ENCODE measurements at places on chromosomes 13 and 19.

- no peak for DNase-seq
Measured at GRCh38 chr13:24680258-24680920, at the start of gene ATP12A. Gene ATP12A, plus strand, starts transcription at chr13:24680408. Its CDS starts 336 bp downstream, at chr13:24680744.

DNA sequence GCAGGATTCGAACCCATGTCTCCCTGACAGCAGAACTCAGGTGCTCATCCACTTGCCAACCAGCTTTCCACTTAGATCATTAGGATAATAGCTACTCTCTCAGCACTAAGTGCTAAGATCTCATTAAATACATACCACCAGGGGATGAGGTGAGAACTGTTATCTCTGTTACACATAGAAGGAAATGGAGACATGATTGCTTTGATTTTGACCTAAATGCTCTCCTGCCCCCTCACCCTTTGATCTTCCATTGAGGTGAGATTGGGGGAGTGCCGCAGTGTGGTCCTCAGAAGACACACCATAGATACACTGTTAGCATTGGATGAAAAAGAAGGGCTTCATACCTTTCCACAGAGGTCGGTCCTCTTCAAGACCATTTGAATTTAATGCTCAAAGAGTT, 38.9 kb upstream of the NPAS1 start:
- DNase-seq = no peak

DNA sequence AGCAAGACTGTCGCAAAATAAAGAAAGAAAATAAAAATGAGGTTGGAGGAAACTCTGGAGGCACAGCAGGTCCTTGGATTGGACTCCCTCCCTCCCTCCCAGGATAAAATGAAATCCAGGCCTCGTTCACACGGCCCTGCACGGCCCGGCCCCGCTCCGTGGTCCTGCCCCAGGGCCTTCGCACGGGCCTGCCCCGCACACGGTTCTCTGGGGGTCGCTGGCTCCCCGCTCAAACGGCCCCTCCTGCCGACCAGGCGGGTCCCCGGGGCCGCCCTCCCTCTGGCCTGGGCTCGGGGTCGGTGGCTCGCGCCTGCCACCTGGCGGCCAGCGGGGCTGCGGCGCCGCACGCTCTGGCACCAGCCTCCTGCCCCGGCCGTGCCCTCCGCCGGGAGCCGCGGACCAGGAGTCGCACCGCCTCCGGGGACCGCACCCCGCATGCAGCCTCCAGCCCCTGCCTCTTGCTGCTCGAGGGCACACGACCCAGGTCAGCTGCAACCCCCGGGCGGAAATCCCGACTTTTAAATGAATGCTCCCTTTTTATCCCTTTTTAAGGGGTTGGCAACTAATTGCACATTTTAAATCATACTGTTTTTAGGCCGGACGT, 1.5 kb upstream of the WDR18 start:
- peak; percentile 80 for DNase-seq

DNA sequence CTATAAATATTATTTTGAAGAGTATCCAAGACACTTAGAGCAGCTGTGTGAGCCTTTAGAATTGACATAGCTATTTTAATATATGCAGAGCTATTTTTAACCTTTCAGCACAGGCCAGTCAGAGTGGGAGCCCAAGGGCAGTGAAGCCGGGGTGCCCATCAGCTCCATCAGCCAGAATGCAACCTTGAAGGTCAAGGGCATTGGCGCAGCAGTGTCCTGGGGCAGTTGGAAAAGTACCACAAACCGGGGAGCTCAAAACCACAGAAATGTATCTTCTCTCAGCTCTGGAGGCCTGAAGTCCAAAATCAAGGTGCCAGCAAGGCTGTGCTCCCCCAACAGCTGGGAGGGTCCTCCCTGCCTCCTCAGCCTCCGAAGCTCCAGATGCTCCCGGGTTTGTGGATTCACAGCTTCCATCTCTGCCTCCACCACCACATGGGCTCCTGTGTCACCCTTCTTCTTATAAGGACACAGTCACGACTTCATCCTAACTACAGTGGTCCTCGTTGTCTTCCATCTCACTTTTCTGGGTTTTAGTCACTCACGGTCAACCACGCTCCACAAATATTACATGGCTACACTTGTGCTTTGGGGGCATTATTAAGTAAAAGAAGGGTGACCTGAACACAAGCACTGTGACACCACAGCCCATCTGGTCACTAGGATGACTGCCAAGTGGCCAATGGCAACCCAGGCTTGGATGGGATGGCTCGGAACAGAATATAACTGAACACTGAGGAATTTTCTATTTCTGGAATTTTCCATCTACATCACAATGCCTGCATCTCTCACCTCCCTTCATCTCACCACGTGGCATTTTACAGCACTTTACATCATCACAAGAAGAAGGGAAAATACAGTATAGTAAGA, 15.9 kb upstream of the GAS6 start:
- no peak for DNase-seq

DNA sequence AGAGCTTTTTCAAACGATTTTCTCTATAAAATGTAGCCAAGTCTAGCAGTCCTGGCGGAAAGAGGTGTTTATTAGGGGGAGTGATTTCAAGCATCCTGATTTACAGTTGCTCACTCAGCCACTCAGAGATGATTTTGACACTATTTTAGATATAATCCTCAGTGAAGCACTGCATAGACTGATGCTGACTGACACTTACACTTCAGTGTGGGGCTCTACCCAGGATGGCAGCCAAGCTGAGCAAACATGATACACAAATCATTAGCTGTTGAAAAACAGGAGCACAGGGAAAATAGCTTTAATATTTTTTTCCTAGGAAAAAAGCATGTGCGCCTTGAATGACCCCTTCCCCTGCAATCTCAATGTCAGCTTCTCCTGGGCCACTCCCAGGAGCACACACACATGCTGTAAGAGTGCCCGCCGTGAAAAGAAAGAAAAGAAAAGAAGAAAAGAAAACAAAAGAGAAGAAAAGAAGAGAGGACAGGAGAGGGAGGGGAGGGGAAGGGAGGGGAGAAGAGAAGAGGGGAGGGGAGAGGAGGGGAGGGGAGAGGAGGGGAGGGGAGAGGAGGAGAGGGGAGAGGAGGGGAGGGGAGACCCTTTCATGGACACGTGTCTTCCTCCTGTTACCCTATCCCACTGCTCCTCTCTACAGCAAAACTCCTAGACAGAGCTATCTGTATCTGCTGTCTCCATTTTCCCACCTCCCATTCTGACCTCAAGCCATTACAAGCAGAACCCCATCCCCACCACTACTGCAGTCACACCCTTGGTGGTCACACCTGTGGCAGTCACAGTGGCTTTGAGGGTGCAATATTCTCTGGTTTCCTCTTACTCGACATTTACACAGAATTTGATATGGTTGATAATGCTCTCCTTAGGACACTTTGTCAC, 36.4 kb downstream of the RCBTB2 start:
- no peak for DNase-seq

DNA sequence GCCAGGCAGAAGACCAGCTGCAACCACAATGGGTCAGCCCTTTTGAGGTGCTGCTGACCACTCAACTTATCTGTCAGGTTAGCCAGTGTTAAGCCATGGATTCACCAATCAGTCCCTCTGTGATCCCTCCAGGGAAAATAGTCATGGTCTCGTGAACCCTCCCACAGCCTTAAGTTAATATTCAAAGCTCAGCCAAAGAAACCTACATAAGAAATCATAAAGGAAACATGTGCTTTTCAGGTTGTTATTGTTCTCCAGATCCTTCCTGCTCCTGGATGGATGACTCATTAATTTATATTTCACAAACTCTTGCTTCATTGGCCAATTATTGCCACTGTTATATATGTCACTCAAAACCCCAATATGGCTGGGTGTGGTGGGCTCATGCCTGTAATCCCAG, 161.9 kb downstream of the B3GLCT start:
- no peak for DNase-seq

DNA sequence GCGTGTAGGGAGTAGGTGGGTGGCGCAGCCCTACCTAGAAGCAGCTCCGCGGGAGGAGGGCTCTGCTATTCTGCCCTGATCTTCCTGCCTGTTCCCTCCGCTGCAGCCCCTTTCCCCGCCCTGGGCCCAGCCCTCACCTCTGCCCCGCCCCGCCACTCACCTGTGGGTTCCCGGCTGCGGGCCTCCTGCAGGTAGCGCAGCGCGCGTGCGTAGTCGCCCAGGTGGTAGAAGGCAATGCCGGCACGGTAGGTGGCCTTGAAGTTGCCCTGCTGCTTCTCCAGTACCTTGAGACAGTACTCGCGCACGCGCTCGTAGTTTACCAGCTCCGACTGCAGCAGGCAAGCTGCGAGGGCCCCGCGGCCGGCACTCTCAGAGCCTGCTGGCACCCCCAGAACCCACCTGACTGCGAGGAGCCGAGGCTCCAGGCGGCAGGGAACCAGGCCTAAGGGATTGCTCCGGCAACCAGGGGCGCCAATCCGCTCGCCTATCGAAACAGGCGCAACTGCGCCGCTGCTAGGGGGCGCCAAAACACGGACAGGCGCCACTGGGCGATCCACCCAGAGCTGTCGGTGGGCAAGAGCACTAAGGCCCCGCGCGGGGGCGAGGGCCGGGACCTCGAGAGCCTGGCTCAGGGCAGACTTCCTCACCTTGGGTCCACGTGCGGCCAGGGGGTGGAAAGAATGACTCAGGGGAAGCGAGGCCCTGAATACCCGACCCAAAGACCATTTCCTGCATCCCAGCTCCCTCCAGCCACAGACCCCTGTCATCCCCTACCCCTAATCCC, 965 bp downstream of the TTC9B start:
- no peak for DNase-seq

GRCh38 chr13:54241719-54242118, 1213.1 kb downstream of the OLFM4 start:
- no peak for DNase-seq

GRCh38 chr19:15612342-15612741, 2.7 kb upstream of the CYP4F8 start:
- DNase-seq = no peak

GRCh38 chr19:50383001-50383851, 921 bp upstream of the POLD1 start:
- no peak for DNase-seq

GRCh38 chr19:39544226-39544903, 4.4 kb upstream of the EID2 start:
- DNase-seq = no peak

DNA sequence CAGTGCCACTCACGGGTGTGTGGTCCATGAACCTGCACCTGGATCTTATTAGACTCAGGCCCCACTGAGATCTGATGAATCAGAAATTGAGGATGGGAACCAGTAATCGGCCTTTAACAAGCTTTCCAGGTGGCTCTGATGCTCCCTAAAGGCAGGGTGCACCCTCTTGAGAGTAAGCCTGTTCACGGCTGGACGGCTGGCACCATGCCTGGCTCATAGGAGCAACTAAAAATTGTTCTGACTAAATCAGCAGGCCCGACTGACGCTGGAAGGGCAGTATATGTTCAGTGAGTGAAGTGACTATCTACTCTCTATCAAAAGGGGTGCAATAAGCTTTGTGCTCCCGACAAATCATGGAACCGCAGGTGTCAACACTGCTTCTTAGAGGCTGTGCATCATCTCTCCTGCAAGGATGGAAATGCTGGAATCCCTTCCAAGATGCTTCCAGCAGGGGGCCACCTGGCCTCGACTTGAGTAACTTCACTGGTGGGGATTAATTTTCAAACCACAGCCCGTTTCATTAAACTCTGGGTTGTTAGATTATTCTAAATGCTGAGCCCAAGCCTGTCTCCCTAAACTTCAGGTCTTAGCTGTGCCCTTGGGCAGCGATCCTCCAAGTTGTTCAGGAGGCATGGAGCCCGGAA, 28.4 kb downstream of the TMTC4 start:
- DNase-seq = no peak

DNA sequence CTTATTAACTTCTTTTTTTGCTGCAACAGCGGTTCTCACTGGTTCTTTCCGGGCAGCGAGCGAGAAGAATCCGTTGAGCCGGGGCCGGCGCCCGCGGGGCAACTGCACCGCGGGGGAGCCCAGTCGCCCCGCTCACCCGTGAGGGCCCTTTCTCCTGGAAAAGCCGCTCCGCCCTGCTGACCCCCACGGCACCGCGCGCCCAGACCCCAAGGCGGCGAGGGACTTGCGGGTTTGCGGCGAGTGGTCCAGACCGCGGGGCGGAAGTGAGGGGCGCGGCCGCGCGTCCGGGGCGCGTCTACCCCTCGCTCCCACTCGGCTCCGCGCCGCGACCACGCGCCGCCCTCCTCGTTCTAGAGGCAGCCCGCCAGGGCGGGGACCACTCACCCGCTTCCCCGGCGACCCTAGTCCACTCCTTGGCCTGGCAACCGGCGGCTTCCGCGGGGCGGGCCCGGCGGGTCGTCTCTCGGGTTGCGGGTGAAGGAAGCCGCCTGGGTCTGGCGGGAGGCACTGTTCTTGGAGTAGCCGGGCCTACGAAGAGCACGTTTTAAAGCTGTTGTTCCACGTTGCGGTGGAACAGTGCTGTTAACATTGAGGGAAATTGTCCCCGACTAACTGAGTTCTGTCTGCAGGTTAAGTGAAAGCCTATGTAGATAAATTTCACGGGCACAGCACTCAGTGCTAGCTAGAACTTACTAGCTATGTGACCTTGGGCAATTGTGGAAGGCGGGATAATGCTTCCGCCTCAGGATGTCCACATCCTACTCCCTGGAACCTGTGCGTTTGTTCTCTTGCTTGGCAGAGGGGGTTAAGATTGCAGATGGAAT, at the start of gene NEK3:
Gene NEK3 (minus strand): TSS at position 439 of the 824 bp plus-strand sequence. CDS start 3,406 bp downstream, outside the sequence.
- peak; percentile 67 for DNase-seq

DNA sequence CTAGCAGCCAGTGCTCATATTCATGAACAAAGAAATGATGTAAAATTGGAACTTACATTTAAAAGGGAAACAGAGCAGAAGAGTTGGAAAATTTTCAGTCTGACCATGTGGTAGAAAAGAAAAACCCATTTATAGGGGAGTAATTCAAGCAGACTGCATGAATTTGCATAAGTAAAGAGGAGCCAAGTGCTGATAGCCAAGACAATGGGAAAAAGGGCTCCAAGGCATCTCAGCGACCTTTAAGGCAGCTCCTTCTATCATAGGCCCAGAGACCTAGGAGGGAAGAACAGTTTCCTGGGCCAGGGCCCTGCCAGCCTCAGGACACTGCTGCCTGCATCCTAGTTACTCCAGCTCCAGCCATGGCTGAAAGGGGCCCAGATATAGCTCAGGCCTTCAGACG, 7.5 kb downstream of the DNAJC3 start:
- no peak for DNase-seq

- DNase-seq = no peak
Measured at GRCh38 chr13:30097701-30098100, 209.7 kb downstream of the KATNAL1 start.

DNA sequence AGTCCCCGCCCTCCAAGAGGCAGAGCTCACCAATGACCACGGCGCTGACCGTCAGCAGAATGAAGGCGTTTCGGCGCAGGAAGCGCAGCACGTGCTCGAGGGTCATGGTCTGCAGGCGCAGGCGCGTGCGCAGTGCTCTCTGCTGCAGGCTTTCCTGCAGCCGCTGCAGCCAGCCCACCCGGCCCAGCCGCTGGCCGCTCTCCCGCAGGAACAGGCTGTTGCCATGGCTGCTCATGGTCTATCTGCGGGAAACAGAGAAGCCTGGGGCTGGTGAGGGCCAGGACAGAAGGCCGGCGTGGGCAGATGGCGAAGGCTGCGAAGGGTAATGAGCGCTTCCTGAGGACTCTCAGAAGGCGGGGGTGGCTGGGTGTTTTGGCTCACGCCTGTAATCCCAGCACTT, 7.0 kb downstream of the SLC1A6 start:
- DNase-seq = no peak
